ENCODE measurements at places on chromosomes 2 and 18.

GRCh38 chr2:109136542-109136941, 7.5 kb downstream of the SH3RF3 start:
- no peak for DNase-seq

- no peak for DNase-seq
Measured at GRCh38 chr2:69744456-69744855, 2.5 kb downstream of the ANXA4 start.

- DNase-seq, result no peak
Measured at GRCh38 chr18:58128381-58129374, 84.7 kb downstream of the NEDD4L start.

- DNase-seq, result no peak
Measured at GRCh38 chr2:185181901-185182300, 556.7 kb upstream of the FSIP2 start.

- DNase-seq, result no peak
Measured at GRCh38 chr2:53173698-53174455, 593.7 kb upstream of the CHAC2 start.

GRCh38 chr2:235564884-235565530, 71.2 kb downstream of the AGAP1 start:
- no peak for DNase-seq

DNA sequence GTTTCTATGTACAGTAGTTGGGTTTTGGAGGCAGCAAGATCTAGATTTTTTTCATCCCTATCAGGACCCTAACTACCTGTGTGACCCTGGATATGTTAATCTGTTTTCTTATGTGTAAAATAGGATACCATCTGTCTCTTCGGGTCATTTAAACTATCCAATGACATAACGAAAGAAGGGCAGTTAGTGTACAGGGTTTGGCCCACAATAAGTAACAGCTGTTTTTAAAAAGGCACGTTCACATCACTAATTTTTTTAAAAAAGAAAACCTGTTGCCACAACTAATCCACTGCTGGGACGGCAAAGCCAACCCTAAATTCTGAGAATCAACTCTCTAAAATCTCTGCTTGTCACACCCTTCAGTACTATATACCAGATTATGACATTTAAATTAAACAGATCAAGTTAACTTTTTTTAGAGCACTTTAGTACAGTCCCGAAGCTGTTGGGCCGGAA, 869 bp downstream of the USP40 start:
- no peak for DNase-seq

GRCh38 chr2:160581448-160581847, 87.8 kb upstream of the RBMS1 start:
- no peak for DNase-seq

GRCh38 chr18:79476031-79476917, 80.5 kb downstream of the NFATC1 start:
- no peak for DNase-seq

GRCh38 chr2:105647731-105648130, 97.0 kb upstream of the NCK2 start:
- no peak for DNase-seq

- DNase-seq, result no peak
Measured at GRCh38 chr2:236086971-236087465, 81.2 kb downstream of the GBX2 start.

- no peak for DNase-seq
Measured at GRCh38 chr2:25151718-25152117, 16.7 kb downstream of the POMC start.

- DNase-seq, result no peak
Measured at GRCh38 chr18:47756364-47757016, 174.0 kb downstream of the SMAD2 start.

DNA sequence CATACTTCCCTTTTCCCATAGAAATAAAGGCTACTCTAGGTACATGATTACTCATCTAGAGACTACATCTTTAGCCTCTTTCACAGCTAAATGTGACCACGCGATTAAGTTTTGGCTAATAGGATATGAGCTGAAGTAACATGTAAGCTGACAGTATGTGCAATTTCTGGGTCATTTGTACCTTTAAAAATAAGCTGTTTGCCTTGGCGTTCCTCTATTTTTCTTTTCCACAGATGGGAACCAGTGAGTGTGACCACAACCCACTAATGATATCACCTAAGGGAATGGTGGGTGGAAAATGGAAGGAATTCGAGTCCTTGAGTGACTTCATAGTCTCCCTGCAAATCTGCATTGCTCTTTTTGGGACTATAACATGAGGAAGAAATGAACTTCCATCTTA, 11.7 kb upstream of the NABP1 start:
- no peak for DNase-seq

DNA sequence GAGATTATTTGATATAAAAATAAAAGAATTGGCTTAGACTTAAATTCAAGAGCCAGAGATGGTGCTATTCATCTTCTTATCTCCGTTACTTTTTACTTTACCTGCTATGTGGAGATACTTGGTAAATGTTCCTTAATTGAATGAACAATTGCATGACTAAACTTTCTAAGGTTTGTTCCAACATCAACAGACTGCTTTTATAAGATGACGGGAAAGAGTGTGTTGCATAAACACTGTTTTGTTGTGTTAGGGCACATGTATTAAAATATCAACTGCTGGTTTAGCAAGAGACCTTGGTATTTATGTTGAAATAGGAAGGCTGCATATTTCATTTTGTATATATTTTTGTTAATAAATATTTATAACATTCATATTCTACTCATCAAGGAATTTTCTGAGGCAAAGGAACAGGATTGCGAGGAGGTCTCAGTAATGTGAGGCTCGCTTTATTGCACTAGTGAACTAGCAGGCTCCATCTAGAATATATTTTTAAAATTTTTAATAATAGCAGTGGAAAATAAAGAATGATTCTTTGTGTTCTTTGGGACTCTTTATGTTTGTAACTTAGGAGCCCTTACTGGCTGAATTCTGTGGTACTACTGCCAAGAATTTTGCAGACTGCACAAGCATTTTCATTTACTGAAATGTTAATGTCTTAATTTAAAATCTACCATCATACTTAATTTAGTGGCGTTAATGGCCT, 10.7 kb upstream of the NFE2L2 start:
- DNase-seq, result no peak

GRCh38 chr2:236959876-236960275, 125.8 kb upstream of the COPS8 start:
- no peak for DNase-seq

DNA sequence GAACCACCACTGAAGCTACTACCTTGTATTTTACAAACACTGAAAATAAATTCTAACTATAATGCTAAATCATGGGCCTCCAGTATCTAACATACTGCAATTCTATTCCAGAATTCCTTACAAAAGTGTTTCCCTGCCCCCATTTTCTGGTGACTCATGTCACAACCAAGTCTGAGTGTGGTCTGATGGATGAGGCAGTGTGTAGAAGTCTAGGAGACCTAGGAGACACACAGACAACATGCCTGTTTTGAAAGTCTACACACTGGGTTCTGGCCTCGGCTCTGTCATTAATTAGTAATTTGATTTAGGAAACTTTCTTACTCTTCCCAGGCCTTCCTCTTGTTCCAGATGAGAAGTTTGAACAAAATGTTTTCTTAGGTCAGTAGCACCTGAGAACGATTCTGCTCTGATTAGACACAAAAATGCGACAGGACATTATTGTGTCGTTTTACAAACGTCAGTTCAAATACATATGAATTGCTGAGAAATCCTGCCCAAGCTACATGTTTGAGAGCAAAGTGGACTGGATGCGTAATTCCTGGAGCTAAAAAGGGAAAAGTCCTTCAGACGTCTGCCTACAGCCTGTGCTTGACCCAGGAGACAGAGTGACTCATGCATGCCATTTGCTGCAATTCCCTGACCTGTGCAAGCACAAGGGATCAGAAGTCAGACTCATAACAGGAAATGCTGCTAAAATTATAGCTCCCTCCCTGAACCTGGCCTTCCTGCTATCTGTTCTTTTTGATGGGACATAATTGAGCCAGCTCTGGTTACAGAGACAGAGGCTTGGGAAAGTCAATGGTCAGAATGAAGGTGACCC, 494.4 kb downstream of the SOX11 start:
- DNase-seq, result peak; percentile 16

- DNase-seq, result no peak
Measured at GRCh38 chr18:24268784-24269550, 128.7 kb downstream of the OSBPL1A start.

GRCh38 chr18:31101183-31102024, 817 bp downstream of the DSC2 start:
- no peak for DNase-seq

GRCh38 chr2:20418519-20418918, 28.4 kb upstream of the RHOB start:
- no peak for DNase-seq

DNA sequence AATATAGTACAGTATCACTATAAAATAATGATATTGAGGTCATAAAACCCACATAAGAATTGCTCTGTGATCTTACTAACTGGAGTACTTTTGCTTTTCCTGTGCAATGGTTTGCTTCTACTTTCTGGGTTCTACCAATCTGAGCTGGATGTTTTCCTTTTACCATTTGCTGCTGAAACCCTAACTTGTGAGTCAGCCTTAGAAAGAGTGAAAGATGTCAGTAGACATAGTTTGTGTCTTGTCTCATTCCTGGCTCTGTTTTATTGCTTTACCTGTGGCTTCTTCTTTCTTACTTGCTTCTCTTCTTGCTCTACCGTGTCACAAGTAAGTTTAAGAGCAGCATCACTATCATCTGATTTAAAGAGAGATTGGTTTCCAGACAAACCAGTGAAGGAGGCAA, 61.0 kb downstream of the MBD2 start:
- no peak for DNase-seq

GRCh38 chr2:10909050-10909995, 2.4 kb upstream of the KCNF1 start:
- DNase-seq, result no peak

GRCh38 chr2:99088017-99088416, 53.5 kb upstream of the C2orf15 start:
- no peak for DNase-seq

GRCh38 chr2:194559964-194560363, 1097.1 kb upstream of the SLC39A10 start:
- DNase-seq, result no peak
